ENCODE measurements at places on chromosomes 1 and 21.

GRCh38 chr21:43637530-43638158 lies 21.6 kb downstream of the HSF2BP start:
- DNase-seq, result no peak

DNA sequence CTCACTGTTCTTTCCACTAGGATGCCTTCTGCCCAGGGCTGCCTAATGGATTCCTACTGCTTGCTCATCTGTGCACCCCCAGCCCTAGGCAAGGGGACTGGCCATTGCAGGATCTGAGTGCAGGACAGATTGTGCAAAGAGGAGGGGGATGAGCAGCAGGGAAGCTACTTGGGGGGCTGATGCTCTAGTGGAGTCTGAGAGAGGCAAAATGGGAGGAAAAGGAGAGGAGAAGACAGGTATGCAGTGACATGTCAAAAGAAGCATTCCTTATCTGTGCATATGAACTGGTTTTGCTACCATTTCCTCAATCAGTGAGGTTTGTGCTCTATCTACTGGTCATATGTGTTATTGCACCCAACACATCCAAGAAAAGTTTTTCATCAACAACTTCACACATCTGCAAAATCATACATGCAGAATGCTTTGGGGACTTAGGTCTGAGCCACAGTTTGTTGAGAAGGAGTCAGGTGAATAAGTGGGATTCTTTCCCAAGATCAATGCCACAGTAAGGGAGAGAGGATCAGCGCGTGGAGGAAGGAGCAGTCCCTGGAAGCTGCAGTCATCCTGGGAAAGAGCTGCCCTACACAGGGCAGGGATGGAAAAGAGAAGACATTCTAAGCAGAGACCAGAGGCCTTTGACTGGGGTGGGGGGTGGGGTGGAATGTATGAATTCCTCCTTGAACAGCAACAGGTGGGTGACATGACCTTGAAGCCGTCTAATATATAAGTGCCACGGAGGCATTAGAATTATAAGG lies 14.4 kb downstream of the SLC5A9 start:
- peak; percentile 65 for DNase-seq

DNA sequence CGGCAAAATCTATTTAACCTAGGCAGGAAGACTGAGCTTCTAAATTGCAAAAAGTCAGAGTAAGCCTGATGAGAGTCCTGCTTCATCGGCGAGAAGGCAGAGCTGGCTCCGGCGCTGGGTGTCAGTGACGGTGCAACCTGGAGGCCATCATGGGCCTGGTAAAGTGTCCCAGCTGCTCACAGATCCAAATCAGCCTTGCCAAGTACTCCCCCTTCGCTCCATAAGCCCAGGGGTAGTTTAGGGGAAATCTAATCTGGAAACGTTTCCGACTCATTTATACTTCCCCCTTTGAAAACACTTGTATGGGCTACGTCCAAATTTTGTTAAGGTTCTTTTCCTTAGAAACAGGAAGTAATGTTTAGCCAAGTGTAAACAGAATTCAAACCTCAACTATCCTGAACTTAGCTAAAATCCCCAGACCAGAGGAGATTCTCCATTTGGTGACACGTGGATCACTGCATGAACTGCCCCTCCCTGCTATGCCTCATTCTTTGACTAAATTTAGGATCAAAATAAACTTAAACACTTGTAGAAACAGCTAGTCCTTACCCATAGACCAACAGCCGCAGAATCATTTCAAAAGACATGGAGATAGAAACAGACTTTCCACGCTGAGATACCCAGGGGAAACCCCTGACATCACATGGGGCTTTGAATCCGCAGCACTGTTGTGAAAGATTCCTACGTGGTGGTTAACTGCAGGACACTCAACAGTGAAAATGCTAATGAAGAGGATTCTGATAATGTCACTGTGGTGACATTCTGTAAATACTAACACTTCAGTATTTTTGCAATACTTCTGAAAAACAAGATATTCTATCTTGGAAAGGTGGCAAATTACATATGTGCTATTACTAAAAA lies 172.7 kb downstream of the TGFBR3 start:
- no peak for DNase-seq

DNA sequence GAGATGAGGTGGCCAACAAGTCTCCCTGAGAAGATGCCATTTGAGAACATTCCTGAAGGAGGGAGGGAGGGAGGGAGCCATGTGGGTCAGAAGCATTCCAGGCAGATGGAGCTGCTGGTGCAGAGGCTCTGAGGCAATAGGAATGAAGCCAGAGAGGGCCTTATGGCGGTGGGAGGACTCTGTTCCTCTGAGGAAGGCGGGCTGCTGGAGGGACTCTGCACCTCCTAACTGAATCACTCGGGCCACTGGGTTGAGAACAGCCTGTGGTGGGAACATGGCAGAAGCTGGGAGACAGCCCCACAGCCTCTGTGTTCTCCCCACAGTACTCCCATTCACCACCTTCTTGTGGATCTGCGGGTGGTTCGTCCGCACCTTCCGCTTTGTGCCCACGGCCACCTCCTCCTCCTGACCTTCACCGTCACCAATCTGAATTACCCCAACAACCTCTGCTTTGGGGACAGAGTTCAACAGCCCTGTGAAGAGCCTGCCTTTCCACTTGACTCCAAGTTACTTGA lies 2.4 kb upstream of the TMEM125 start:
- DNase-seq, result peak; percentile 36

DNA sequence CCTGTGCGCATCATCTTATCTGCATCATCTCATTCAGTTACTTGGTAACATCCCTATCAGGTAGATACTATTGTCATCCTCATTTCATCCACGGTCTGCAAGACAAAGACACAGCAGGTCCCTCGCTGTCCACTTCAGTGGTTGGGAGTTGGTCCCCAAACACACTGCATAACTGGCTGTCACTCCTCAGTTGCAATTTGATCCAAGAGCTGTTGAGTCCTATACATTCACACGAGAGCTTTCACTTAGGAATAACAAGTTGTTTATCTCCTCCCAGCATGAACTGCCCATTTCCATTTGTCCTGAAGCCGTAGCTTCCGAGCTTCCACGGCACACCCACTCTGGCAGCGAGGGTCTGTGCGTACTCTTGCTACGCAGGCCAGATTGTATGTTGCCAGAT lies 472.0 kb downstream of the CAMTA1 start:
- no peak for DNase-seq

- peak; percentile 33 for DNase-seq
These were observed 76.3 kb downstream of the ZP4 start for GRCh38 chr1:237814319-237814924.

- DNase-seq, result no peak
These were observed 56.4 kb downstream of the DISP3 start for GRCh38 chr1:11535316-11535715.

DNA sequence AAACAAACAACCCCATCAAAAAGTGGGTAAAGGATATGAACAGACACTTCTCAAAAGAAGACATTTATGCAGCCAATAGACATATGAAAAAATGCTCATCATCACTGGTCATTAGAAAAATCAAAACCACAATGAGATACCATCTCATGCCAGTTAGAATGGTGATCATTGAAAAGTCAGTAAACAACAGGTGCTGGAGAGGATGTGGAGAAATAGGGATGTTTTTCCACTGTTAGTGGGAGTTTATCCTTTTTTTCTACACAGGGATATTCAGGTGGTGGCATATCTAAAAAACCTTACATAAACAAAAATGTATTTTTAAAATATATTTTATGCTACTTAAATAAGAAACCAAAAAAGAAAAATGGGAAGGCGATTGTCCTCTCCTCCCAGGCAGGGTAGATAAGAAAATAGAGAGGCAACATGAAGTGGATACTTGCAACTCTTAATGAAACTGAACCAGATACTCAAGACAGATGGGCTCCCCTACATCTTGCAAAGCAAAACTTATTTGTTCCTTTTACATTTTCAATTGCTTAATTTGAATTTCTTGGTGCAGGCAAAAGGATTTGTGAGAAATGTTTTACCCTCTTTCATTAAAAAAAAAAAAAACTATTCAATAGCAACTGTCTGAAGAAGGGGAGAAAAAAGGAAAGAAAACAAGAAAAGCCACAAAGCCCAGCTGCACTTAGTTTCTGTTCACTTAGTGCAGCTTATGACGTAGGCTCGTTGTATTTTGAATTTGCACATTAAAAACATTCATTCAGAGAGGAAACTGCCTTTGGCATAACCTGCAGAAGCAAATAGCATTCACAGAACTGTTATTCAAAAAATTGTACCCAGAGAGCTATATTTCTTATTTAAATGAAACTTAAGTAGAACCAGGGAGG lies 36.9 kb upstream of the RGS1 start:
- no peak for DNase-seq

GRCh38 chr1:16938351-16939321 lies 16.9 kb downstream of the CROCC start:
- no peak for DNase-seq

DNA sequence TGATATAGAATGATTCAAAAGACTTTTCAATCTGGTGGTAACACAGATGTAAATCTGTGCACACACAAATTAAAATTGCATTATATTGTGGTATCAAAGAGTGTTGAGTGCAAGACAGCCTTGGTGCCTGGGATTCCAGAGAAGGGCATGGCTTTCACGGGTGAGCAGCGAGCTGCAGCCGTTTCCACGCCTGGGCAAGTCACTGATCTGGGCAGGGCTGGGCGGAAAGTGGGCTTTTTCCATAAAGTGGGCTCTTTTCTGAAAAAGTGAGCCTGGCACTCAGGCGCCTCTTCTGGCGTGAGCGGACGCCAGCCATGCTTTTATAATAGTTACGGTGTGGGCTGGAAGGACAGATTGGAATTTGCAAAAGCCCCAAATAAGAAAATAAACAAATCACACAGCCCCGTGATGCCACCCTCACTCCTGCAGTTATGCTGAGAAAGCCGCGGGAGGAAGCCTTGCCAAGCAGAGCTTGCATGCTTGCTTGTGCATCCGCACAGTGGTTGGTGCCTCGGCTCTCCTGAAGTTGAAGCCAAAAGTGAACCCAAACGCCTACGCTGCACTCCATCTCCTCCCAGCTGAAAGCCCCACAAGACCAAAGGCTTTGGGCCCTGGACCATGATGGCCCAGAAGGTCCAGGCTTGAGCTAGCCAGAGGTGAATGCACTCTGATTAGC lies 7.1 kb upstream of the C1orf115 start:
- no peak for DNase-seq

DNA sequence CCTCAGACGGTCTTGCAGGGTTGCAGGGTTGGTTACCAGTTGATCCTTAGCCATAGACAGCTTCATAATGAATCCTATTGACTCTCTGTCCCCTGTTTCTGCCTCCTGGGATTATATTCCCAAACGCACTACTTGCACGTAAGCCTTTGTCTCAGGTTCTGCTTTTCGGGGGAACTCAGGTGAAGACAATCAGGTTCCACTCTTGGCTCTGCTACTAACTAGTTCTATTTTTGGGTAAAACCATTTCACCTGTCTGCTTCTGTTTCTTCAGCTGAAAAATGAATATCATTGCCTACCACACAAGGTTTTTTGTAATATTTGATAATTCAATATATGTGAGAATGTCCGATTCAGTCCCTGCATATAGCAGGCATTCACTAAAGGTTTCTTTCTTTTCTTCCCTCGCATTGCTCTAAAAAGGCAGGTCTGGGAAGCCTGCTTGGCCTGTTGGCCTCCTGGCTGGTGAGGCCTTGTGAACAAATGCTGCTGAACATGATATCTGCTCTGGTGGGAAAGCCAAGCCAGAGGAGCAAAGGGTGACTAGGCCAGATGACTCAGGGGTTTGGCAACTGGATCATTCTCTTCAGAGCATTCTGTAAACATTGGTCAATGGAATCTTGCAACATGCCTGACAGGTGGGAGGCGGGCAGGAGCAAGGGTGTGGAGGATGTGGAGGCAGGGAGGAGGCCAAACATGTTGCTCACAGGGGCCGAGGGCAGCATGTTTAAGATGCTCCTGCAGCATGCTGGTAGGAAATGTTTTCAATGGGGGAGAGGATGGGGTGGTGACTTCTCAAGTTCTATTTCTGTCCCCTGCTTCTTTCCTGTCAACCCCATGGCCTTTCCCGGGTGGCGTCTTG lies 23.8 kb downstream of the IER5 start:
- DNase-seq, result peak; percentile 100

- DNase-seq, result no peak
These were observed 61.5 kb upstream of the ARHGAP29 start for GRCh38 chr1:94298861-94299260.

DNA sequence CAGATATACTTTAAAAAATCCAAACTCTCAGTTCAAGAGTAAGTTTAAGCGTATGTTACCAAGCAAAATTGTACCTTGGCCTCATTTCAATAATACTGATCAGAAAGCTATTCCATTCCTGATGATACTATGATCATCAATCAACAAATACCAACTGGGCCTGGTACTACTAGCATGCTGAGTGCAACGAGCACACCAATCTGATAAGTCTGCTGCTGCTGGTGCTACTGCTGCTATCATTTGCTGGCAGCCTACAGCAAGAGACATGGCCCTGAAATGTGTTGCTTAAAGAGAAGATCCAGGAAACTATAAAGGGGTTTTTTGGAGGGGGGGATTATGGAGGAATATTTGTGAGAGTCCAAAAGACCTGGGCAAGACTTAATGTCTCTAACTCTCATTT lies 39.7 kb downstream of the NME7 start:
- DNase-seq, result no peak

DNA sequence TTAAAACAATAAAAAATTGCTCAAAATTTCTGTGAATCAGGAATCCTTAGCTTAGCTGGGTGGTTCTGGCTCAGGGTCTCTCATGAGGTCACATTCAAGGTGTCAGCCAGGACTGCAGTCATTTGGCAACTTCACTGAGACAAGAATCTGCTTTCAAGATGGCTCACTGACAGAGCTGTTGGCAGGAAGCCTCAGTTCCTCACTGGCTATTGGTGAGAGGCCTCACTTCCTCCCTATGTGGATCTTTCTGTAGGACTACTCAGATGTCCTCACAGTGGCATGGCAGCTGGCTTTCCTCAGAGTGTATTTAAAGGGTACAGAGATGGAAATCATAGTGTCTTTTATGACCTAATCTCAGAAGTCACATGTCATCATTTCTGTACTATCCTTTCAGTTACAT lies 785.7 kb downstream of the ADGRL2 start:
- no peak for DNase-seq

DNA sequence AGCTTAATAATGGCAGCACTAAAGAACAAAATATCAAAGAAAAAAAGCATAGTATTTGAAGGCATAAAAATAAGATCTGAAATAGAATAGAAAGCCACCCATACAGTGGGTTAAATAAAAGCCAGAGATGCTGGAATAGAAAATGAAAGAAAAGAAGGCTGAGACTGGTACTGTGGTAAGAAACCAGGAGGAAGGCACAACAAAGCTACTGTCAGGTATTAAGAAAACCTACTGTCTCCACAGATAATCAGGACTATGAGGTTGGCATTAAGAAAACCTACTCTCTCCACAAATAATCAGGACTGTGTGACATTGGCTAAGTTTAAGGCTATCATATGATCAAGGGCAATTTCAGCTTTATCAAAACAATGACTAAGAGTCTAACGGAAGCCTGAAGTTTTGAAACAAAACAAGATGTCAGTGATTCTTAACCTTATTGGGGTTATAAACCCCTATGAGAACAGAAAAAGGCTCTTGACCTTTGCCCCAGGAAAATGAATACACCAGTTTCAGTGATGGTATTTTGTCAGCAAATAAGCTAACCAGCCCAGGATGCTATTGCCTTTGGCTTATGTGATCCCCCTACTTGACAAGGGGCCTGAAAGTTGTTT lies 24.4 kb downstream of the MCOLN2 start:
- peak; percentile 31 for DNase-seq

All from renal cortical epithelial cell (primary cell).